Tongue (tissue), 3 donors: ENCODE measurements at places on chromosomes 16 and 17.

- DNase-seq = peak; percentile 58
Measured at GRCh38 chr17:78781104-78781892, 775 bp downstream of the CYTH1 start.

- DNase-seq = no peak
Measured at GRCh38 chr16:49019831-49020230, 261.8 kb downstream of the CBLN1 start.

GRCh38 chr16:27772093-27772825 is 222.3 kb downstream of the KATNIP start:
- DNase-seq = no peak

DNA sequence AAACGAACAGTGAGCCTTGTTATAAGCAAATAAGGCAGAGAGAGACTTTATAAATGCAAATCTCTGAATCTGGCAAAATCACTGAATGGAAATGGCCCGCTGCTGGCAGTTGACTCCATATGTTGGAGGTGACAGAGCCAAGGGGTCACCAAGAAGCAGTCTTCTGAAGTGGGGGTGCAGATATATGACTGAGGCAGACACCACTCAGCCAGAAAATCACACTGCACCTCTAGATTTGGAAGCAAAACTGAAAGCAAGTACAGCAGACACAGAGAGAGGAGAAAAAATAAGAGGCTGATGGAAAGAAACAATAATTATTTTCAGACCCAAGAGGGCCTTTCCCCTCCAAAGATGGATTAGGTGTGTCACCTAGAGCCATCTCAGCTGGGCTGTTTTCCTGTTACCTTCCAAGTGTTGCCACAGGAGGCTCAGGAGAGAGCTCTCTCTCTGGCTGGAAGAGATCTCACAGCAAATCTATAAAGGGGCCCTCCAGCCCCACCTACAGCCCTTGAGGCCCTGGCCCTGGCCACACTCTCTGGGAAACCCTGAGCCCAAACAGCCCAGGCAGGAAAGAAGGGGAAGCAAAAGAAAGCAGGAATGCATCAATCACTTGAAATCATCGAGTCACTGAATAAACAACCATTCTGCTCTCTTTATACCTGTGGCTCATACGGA is 585.1 kb upstream of the PSMD7 start:
- DNase-seq = no peak

GRCh38 chr16:69055980-69056379 is 49.5 kb upstream of the HAS3 start:
- no peak for DNase-seq

GRCh38 chr17:38693700-38694329 is 11.3 kb upstream of the MLLT6 start:
- peak; percentile 88 for DNase-seq

- no peak for DNase-seq
Measured at GRCh38 chr17:13283606-13284005, 265.8 kb upstream of the ELAC2 start.

- DNase-seq = peak; percentile 67
Measured at GRCh38 chr17:66445229-66445628, 142.8 kb downstream of the PRKCA start.

GRCh38 chr17:45018848-45019711 is 32.4 kb downstream of the DCAKD start:
- peak; percentile 73 for DNase-seq

- DNase-seq = no peak
Measured at GRCh38 chr17:82929011-82929622, 89.3 kb upstream of the ZNF750 start.

DNA sequence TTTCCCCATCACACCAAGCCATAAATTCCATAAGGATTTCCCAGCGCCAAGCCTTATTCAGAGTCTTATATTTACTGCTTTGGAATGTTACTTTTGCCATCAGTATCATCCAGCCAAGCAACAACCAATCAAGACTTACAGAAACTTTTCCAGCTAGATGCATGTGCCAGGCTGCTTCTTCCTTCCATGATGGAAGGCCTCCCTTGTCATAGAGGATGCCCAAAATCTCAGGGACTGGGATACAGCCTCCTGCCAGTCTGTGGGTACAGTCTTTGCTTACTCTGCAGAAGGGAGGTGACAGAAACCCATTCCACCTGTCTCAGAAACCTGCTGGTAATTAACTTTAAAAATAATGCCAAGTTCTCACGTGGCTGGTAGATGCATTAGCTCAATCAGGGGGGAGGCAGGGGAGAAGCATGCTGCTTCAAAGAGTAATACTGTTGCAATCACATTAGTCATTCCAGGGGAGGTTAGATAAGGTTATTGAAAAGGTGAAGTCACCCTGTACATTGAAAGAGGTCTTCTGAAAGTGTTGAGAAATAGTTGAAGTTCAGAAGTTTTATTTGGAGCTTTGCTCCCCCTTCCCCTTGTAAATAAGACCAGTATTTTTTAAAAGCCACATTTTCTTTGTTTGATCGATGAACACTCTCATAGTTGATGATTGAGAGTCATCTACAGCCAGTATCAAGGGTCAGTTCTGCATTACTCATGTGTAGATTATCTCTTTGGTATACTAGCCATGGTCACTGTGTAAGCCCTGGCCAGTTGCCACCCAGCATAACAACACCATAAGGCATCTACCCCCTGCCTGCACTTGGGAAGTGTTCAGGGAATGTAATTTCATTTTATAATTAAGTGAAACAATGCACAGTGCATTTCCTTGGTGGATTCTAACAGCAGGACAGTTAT is 22.2 kb downstream of the HLF start:
- DNase-seq = no peak

DNA sequence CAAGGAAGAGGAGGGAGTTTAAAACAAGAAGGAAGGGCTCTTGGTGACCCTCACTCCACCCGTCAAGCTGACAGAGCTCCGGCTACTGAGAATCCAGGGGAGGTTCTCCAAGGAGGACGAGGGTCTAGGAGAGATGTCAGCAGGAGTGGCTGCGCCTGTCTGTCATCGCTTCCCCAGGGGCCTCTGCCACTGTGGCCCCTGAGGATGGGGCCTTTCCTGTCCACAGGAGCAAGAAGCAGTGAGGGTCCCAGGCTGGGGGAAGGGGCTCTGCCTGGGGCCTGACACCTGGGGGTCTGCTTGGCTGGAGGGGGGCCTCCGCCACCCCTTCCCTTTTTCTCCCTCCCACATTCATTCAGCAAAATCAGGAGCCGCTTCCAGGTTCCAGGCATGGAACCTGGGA is 66.5 kb upstream of the TNRC6C start:
- DNase-seq = no peak

DNA sequence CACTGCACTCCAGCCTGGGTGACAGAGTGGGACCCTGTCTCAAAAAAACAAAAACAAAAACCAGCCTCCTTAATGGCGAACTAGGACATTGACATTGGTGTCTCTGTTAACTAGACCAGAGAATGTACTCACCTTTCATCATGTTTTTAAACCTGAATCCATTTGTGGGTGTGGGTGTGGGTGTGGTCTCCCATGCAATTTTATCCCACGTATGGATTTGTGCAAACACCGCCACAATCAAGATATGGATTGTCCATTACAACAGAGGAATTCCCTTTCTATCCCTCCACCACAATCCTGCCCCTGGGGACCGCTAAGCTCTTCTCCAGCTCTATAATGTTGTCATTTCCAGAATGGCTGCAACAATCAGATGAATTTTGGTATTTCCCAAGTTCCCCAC is 49.9 kb downstream of the DNAH17 start:
- no peak for DNase-seq

DNA sequence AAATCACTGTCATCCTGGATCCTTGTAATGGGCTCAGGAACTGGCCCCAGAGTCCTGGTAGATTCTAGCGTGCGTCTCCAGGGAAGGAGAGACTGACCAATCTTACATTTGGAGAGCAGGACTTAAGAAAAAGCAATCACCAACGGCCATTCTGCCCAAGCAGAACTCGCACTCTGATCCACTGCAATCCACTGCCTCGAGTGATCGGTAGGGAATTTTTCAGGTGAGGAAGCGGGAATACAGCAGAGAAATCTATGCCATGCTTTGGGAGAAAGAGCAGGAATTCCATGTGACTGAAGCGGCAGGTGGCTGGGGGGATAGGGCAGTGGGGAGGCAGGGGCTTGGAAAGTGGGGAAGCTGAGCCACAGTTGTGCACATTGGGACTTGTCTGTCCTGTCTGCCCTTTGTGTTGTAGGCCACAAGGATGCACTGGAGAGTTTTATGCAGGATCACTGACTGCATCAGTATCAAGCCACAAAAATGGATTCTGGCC is 143.9 kb upstream of the HS3ST2 start:
- DNase-seq = no peak

DNA sequence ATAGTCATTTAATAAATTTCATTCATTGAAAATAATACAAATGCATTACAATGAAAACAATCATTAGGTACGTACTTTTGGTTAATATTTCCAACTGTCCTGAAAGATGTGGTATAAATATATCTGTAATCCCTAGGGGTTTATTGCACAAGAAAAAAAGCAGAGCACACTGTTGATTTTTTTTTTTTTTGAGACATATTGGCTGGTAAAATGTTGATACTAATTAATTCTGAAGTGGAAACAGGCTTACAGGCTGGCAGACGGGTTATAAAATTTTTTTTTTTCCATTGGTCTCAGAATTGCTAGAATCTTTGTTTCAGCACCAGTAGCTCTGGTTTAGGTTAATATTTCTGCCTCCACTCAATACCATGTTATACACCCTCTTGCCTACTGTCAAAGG is 193.6 kb downstream of the MAP2K6 start:
- DNase-seq = no peak

DNA sequence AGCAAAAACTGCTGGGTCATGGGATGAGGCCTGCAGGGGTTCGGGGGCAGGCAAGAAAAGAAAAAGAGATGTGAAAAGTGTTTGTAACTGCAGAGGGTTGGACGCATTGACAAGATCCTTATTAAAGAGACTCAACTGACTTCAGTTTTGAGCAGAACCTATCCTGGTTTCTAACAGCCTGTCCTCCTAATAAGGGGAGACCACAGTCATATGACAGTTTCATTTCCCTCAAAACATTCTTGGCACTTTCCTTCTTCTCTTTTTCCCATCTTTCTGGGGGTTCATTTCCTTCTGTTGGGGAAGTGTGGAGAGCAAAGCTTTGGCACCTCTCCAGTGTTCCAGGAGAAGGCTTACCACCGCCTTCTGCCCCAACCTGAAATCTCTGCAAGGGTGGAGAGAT is 118.5 kb downstream of the MAF start:
- DNase-seq = no peak

- peak; percentile 48 for DNase-seq
Measured at GRCh38 chr17:54903375-54903774, 2.7 kb downstream of the TOM1L1 start.

GRCh38 chr17:78458091-78458490 is 79.6 kb downstream of the PGS1 start:
- no peak for DNase-seq

DNA sequence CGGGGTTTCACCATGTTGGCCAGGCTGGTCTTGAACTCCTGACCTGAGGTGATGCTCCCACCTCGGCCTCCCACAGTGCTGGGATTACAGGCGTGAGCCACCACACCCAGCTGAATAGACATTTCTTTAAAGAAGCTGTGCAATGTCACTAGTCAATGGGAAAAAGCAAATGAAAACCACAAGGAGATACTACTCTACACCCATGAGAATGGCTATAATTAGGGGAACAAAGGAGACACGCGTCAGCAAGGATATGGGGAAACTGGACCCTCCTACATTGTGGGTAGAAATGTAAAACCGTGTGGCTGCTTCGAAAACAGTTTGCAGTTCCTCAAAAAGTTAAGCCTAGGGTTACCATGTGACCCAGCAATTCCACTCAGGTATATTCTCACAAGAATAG is 103.4 kb downstream of the VPS53 start:
- DNase-seq = no peak

GRCh38 chr16:21033704-21034103 is 116.9 kb downstream of the DNAH3 start:
- peak; percentile 44 for DNase-seq

DNA sequence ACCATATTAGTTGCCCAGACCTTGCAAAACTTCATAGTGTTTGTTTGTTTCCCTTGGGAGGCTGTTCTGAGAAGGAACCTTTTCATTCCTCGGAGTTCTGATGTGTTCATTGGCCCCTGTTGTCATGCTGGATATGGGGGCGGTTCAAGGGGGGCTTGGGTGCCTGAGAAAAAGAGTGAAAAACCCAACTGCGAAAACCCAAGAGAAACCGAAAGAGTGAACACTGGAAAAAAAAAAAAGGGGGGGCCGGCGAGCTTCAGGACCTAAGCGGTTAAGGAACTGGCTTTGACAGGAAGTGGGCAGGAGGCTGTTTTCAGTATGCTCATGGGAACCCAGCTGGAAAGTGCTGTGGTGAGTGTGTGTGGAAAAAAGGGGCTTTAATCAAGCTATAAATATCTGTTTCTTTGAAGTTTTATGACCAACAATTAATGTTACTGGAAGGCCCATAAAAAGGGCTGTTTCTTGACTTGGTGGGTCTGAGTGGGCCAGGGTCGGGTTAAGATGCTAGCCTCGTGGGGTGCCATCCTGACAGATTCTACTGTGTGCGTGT is 510.7 kb downstream of the MAF start:
- peak; percentile 49 for DNase-seq
